Bone marrow (tissue), 2 donors: ENCODE measurements at places on chromosomes 13 and 19.

DNA sequence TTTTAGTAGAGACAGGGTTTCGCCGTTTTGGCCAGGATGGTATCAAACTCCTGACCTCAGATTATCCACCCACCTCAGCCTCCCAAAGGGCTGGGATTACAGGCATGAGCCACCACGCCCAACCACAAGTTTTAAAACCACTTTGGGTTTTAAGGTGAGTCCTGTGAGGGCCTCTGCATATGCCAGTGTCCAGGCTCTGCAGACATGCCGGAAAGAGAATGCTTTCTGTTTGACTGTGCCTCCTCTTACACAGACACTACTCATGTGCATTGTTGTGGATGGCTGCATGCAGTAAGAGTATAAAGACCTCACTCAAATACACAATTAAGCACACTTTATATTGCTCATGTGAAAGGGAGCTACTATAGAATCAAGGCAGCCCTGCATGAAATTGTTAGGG lies 20.8 kb upstream of the SLC25A30 start:
- no peak for DNase-seq

DNA sequence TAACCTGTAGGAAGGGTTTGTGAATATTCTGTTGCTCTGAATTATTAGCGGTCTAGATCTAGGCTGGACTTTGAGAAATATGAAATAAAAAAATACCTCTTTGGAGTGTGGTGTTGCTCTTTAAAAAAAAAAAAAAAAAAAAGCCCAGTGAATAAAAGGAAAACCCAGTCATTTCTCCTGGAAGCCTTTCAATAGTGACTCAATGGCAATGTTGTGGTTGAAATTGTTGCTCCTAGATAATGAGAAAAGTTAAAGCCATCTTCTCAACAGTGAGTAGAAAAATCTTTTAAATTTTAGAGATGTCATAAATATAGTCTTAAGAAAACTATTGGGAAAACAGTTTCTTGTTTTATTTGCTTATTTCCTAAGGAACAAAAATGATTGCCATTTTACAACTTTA lies 135.3 kb downstream of the RFC3 start:
- no peak for DNase-seq

GRCh38 chr13:80040196-80040980 lies 300.5 kb downstream of the SPRY2 start:
- DNase-seq = no peak

DNA sequence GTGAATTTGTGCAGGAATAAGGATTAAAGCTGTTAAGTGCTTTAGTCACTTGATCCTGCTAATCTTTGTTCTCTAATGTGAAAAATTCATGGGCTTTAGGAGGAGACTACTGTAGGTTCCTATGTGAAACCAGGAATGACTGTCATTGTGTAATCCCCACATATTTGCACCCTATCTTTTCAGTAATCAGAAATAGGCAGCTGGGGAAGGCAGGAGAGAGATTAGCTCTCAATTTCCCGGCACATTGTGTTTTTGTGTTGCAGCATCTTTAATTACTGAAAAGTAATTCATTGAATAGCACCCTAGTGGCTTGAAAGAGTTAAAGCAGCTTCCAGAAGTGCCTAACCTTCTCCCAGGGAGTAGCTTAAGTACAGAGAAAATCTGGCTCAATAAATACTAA lies 282.9 kb downstream of the OLFM4 start:
- no peak for DNase-seq

DNA sequence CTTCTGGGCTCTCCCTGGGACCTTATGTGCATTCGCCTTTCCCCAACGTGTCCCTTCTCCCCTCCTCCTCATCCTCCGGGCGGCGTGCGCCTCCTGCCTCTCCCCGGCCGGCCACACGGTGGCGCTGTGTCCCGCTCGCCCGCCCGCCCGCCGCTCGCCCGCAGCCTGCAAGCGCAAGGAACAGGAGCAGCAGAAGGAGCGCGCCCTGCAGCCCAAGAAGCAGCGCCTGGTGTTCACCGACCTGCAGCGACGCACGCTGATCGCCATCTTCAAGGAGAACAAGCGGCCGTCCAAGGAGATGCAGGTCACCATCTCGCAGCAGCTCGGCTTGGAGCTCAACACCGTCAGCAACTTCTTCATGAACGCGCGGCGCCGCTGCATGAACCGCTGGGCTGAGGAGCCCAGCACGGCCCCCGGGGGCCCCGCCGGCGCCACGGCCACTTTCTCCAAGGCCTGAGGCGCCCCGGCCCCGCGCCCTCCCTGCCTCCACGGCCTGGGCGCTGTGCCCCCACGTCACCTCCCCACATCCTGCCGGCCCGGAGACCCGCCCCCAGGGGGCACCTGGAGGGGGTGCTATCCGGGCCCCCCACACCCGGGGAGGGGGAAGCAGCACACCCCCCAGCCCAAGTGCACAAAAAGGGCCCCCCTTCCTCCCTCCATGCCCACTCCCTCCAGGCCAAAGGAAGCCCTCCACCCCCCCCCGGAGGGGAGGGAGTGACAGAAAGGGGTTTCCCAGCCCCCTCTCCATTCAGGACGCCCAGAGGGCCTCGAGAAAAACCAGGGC lies 21.9 kb downstream of the ONECUT3 start:
- no peak for DNase-seq

DNA sequence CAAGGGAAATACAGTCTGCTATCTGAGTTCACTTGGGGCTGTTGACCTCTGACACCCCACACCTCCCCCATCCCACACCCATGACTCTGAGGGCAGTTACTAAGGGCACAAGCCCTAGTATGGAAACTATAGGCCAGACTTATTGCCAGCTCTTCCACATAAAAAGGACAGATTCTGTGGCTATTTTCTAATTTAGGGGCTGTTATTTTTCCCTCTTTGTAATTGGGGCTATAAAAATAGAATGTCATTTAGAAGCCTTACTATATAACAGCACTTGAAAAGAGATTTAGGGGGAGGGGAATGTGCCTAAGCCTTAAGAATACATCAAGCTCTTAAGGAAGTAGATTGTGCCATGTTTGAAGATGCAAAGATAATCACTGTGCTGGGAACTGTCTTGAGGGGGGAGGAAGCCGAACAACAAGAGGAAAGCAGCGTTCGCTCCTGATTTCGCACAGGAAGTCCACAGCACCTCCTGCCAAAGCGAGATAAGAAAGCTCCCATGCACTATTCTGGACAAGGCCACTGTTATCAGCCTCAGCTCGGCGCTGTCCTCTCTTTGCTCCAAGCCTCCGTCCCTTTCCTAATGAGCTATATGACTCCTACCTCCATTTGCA lies 86.6 kb downstream of the FLT1 start:
- no peak for DNase-seq
